ENCODE measurements at places on chromosomes 1 and 21.

- DNase-seq = no peak
Measured at GRCh38 chr1:221025956-221026355, 146.7 kb downstream of the HLX start.

DNA sequence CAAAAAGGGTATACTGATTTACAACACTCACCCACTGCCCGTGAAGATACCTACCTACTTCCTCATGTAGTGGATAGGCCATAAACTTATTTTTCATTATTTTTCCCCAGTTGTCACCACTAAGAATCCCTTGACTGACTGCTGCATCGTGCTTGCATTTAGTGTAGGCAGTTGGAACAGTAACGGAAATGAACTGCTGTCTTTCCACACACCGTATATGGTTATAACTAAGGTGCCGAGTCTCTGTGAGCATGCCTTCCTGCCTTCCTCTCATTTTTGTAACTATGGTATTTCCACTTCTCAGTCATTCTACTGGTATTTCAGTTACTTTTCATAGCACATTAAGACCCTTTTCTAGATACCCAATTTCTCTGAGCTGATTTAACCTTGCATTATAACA, 36.4 kb downstream of the SLC35F3 start:
- no peak for DNase-seq

DNA sequence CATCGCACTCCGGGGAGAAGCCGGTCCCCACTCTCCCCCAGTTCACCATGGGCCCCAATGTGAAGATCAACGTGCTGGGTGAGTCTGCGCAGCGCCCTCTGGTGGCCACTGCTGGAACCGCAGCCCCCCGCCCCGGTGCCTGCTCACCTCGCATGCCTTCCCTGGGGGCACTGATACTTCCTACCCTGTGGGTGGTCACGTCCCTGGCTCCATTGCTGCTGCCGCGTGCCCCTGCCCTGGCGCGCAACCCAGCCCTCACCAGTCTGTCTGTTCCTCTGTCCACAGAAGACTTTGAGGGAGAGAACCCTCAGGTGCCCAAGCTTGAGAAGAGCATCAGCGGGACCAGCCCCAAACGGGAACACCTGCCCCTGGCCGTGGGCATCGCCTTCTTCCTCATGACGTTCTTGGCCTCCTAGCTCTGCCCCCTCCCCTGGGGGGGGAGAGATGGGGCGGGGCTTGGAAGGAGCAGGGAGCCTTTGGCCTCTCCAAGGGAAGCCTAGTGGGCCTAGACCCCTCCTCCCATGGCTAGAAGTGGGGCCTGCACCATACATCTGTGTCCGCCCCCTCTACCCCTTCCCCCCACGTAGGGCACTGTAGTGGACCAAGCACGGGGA, 7.6 kb downstream of the EFNA3 start:
- peak; percentile 66 for DNase-seq

DNA sequence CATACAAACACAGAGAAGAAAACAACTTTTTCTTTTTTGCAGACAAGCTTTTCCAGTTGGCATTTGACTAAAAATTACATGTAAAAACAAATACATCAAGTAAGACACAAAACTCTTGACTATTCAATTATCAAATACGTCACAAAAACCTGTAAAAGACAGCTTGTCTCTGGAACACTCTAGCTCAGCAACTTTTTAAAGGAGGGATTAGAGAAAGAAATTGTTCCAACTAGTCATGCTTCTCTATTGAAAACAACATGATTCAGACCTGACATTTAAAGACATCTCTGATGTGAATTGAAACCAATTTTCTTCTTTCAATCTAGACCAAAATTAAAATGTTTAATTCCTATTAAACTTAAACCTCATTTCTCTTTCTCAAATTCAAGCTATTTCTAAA, 30.3 kb downstream of the SMYD3 start:
- no peak for DNase-seq

- no peak for DNase-seq
Measured at GRCh38 chr1:161099090-161099802, 1.1 kb downstream of the KLHDC9 start.

DNA sequence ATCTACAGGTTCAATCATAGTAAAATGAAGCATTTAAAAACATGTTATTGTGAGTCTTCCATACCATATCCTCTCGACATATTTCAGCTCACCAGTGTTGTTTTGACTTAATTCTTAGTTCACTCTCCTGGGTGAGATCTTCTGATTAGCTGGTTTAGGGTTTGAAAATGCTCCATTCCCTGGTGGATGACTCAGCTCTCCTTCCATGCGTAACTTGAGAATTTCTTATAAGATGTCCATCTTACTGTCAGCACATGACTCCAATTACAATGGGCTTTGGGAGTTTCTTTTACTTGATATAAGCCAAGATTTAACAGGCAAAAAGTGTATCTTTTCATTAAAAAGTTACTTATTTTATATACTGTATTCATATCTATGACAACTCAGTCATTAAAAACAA, 476.5 kb downstream of the BRINP3 start:
- no peak for DNase-seq

- no peak for DNase-seq
Measured at GRCh38 chr1:23035823-23036452, 16.7 kb downstream of the KDM1A start.

DNA sequence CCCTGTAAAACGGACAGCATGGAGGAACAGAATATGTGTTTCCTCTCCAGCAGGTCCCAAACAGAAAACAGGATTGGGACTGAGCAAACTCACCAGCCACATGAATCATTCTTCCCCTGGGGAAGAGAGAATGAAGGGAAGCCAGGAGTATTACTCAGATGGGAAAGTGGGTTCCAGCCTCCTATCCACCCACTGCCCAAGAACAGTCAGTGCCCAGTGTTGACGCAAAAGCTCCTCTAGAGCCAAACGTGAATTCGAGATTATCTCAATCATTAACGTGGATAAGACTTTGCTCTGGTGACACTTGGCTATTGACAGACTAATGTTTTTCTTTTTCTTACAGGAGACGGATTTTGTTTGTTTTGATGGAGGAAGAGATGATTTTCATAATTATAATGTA, 9.3 kb downstream of the MIA3 start:
- DNase-seq = no peak

DNA sequence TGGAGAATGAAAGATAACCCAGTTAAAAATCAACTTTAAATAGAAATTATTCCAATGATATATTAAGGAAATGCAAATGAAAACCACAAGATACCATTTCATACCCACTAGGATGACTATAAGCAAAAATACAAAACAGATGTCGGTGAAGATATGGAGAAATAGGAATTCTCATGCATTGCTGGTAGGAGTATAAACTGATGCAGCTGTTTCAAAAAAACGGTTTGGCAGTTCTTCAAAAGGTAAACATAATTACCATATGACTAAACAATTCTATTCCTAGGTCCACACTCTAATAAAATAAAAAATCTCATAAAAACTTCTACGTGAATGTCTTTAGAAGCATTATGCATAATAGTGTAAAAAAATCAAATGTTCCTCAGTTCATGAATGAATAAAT, 763.3 kb upstream of the BRINP3 start:
- DNase-seq = no peak

DNA sequence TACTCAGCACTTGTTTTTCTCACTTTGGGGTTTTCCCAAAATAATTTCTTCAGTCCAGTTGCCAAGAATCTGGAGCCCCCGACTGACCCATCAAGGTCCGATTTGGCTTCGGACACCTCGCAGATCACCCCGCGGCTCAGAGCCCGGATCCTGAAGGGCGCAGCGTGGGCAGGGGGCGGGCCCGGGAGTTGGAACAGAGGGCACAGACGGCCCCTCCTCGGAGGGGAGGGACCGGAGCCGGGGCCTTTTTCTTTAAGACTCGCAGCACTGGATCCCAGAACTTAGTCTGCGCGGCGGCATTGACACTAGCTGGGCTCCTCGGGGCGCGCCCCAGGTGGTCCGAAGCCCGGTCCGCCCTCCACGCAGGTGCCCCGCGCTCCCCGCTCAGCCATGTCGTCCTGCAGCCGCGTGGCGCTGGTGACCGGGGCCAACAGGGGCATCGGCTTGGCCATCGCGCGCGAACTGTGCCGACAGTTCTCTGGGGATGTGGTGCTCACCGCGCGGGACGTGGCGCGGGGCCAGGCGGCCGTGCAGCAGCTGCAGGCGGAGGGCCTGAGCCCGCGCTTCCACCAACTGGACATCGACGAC, at the start of gene CBR3:
Gene CBR3 (plus strand): TSS at position 277 of the 588 bp plus-strand sequence. CDS start 114 bp downstream, at position 391.
- no peak for DNase-seq

- DNase-seq = no peak
Measured at GRCh38 chr1:175629318-175629694, 114.1 kb downstream of the TNR start.

DNA sequence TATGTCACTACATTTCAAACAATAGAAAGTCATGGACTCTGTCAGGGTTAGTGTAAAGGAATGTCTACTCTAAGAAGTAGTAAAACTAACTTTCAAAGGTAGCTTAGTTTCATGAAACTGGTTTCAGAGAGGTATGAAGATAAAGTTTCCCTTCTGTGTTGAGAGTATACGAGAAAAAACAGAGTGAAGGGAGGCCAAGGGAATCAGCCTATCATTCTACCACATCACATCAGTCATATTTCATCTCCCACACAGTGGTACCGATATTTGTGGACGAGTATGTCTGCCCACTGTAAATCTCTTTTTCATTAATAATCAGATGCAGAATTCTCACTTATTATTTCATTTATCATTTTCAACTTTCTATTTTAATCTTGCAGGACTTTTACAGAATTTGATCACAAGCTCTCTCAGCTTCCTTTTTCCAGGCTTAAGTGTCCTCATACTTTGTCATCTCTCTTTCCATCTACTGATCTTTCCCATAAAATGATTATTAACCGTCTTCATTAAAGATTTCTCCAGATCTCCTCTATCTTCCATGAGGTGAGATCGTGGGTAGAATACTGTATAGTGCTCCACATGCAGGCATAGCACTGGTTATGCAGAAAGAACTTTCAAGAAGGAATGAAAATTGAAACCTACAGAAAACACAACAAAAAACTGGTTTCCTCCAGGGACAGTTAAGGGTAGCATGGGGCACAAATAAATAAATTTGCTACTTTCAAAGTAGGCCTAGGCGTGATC, 11.5 kb upstream of the IFI16 start:
- no peak for DNase-seq

DNA sequence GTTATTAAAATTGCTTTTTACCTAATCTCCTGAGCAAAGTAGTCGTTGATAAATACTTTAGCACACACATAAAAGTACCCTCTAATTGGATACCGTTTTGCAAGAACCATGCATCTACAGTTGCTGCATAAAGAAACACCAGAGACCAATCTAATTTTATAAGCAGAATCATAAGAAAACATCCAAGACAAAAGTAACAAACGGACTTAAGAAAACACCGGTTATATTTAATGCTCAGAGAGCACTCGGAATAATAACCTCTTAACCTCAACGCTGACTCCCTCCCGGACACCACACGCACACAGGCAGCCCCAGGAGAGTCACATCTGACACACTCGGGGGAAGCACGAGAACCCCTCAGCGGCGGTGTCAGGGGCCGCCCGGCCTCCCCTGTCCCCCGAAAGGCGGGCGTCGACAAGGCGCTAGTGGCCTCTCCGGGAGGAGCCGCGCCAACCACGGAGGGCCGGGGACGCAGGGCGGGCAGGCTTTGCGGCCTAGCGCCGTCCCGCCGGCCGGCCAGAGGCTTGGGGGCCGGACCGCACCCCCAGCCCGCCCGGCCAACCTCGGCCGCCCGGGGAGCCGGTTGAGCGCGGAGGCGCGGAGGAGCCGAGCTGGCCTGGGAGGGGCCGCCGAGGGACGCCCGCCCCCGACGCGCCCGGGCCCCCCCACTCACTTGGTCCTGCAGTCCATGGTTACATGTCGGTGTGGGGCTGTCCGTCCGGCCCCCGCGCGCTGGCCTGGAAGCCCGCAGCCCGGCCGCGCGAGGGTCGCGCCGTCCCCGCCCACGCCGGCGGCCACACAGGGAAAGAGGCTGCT, 606 bp downstream of the DENND1B start:
- DNase-seq = no peak

GRCh38 chr1:106768077-106768476, 288.4 kb upstream of the PRMT6 start:
- DNase-seq = no peak

GRCh38 chr1:221559911-221560310, 182.0 kb downstream of the DUSP10 start:
- no peak for DNase-seq

- DNase-seq = no peak
Measured at GRCh38 chr1:37741130-37741529, 23.8 kb downstream of the EPHA10 start.

GRCh38 chr1:59046134-59046533, 250.8 kb upstream of the FGGY start:
- no peak for DNase-seq

DNA sequence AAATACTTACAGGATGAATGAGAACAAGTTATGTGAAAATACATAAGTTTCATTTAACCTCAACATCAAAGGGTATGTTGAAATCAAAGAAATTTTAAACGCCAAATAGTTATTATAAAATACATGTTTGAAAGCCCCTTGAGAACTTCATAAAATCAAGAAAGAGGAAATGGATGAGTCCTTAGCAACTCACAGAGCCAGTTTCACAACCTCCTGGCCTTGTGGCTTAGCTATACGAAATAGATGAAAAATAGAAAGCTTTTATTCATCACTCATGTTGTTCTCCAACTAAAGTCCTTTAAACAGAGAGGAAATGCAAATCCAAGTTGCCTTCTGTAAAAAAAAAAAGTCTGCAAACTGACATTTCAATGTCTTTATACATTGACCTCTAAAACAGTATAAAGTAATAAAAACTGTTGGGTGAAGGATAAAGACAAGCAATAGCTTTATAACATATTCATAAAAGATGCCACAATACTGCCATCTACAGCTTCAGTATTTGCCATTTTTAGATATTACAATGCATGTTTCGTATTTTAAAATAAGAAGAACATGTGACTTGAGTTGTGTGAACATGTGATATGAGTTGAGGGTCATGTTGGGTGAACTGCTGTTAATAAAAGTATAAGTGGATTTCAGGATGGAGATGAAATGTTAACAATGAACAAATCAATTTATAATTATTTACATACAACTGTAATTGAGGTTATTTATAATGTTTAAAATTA, 847.8 kb downstream of the MRPL39 start:
- no peak for DNase-seq

DNA sequence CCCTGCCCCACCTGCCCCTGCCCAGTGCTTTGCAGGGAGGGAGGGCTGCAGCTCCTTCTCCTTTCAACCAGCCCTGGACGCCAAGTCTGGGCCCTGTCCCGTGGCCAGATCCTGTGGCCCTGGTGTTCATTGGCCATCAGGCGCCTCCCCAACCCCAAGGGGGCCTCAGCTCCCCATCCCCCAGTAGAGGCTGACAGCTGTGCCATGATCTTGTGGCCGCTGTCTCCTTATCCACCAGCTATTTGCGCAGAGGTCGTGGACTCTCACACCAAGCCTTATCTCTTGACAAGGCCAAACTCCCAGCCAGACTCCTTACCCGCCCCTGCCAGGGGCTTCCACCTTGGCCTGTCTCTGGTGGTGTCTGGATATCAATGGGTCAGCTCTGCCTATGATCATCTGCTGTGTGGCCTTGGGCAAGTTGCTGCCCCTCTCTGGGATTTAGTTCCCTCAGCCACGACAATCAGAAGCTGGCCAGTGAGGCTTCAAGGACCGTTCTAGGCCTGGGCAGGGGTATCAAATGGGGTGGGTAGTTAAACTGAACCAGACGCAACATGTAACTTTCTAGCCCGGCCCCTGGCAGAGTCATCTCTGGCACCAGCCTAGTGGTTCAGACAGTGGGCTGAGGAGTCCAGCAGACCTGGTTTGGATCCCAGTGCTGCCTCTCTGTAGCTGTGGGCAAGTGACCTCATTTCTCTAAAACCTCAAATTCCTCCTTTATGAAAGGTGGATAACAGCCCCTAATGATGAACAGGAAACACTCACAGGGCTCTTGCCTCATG, 3.3 kb upstream of the COL8A2 start:
- DNase-seq = no peak
